ENCODE measurements at places on chromosomes 13 and 19. TPM values are rescaled to one million over a fixed set of nuclear protein-coding genes. Genes with fewer than 3 reads are reported as not detected.

DNA sequence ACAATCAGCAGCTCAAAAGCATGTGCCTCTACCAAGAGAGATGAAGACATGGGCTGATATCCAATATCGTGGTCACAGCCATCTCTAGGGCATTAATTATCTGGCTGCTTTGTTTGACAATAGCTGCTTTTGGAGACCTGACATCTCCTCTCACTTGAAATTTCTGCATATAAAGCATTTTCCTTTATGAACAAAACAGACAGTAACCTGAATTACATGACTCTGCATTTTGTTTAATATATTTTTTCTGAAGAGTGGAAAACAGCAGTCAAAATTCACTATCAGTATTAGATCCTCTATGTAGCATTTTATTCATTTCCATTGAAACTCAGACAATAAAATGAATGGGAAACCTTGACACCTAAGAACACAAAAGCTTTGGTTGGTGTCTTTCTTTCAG is 42.4 kb upstream of the ESD start:
- no peak for DNase-seq

- DNase-seq = no peak
Measured at GRCh38 chr13:50981686-50982085, 72.1 kb downstream of the RNASEH2B start.

DNA sequence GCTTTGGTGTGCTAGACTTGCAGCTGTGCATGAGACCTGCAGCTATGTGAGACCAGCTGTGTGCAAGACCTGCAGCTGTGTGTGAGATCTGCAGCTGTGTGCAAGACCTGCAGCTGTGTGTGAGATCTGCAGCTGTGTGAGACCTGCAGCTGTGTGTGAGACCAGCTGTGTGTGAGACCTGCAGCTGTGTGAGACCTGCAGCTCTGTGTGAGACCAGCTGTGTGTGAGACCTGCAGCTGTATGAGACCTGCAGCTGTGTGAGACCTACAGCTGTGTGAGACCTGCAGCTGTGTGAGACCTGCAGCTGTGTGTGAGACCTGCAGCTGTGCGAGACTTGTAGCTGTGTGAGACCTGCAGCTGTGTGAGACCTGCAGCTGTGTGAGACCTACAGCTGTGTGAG is 6.7 kb upstream of the DCUN1D2 start:
- DNase-seq = no peak

DNA sequence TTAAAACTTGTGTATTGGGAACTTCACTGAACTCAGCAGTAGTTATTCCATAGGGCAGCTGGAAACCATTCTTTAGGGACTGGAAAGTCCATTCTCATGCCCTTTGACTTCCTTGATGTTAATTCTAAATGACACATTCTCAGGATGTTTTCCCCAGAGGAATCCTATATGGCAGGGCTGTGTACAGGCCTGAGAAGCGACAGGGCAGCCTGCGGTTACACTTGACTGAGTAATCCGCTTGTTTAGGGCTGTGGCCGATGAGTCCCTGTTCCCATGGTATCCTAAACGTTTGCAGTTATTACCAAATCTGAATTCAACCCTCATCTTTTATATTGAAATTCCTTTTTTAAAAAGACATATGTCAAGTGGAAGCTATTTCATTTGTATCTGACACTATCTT is 83.5 kb downstream of the COL4A2 start:
- no peak for DNase-seq

- no peak for DNase-seq
Measured at GRCh38 chr13:24218977-24219376, 58.5 kb downstream of the SPATA13 start.

The SLITRK1 gene
- 1.2 TPM for total RNA-seq
